ENCODE measurements at places on chromosomes 5 and 9.
A peak's percentile ranks its signal among the peaks of the same experiment; 100 is the strongest.

DNA sequence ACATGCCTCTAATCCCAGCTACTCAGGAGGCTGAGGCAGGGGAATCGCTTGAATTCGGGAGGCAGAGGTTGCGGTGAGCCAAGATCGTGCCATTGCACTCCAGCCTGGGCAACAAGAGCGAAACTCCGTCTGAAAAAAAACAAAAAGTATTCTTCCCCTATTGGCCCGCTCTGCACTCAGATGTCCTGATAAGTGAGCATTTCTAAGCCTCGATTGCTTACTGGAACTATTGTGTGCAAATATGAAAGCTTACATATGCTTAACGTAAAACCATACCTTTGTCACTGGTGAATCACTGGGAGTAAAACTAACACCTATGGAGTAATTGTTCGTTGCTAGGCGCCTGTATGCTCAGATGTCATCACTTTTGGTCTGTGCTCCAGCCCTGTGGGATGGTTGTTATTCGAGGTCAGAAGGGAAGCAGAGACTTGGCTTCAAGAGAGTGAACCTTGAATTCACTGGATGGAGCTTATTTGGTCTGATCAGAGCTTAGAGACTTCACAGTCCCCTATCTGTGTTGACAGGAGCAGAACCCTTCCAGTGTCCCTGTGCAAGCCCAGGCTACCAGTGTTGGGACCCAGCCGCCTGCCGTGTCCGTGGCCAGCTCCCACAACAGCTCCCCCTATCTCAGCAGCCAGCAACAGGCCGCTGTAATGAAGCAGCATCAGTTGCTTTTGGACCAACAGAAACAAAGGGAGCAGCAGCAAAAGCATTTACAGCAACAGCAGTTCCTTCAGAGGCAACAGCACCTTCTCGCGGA lies 25.3 kb upstream of the LTC4S start:
- no peak for DNase-seq

GRCh38 chr9:7979611-7980010 lies 180.0 kb upstream of the DMAC1 start:
- DNase-seq = no peak

DNA sequence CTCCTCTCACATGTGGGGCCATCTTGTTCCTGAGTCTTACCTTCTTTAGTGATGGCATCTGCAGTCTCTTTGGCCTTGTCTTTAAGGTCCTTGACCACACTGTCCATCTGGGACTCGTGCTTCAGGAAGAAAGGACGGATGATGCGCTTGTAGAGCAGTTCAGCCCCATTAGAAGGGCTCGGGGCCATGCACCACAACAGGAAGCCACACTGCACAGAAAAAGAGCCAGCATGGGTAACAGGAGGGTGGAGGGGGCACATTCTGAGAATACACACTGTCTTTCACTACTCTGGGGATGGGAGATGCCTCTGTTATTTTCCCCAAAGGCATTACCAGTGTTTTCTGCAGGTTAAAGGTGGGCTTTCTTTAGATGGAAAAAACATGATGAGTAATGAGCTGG lies 25.9 kb downstream of the SRP19 start:
- DNase-seq = no peak

DNA sequence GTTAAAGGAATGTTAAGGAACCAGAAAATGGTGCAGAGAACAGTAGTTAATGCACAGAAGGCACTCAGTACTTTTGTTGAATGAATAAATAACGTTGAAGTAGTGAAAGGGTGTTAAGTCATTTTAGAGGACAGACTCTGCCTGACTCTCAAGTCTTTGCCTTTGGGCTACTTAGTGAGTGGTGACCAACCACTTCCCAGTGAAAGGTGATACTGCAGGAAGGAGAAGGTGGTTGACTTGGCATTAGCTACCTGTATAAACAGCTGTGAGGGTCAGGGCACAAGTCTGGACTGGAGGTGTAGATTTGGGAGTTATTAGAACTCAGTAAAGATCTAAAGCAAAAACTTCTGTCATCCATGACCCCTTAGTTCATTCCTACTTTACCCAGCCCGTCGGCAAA lies 4.9 kb upstream of the SHB start:
- DNase-seq = no peak

GRCh38 chr5:129425031-129425430 lies 35.1 kb upstream of the ADAMTS19 start:
- no peak for DNase-seq

DNA sequence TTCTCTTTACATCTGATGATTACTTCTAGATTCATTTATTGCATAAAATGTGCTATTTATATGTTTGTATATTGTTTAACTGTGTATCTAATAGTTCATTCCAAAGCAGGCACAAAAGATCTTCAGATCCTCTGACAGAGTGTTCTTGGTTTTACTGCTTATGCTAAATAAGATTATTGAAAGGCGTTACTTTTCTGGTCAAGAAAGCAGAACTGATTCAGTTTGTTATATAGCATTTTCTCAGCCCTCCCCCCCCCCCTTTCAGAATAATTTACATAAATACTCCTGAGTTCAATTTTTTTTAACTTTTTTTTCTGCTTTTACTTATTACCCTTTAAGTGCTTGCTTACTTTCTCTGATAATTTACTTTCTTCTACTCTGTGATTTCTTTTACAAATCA lies 15.4 kb downstream of the CDC42SE2 start:
- DNase-seq = no peak

GRCh38 chr9:137352511-137353222 lies 50.6 kb upstream of the NRARP start:
- DNase-seq = no peak

GRCh38 chr9:69633716-69634115 lies 38.5 kb downstream of the APBA1 start:
- DNase-seq = no peak

- DNase-seq = no peak
Observed at GRCh38 chr5:36885566-36886485, 9.3 kb downstream of the NIPBL start.

DNA sequence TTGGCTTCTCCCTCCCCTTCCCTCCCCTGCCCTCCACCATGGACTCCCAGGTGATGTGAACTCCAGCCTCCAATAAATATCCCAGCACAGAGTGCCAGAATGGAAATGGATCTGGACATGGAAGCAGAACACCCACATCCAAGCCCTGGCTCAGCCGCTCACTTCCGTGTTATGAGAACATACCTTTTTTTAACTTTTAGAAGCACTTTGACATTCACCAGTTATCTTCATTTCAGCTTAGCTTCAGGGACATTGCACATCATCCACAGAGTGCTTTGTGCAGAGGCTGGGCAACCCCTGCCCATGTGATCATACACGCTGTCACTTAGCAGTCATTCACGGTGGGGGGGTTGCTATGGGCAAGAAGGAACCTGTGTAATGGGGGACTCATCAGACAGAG lies 9.1 kb downstream of the AFAP1L1 start:
- DNase-seq = no peak

- peak; percentile 13 for DNase-seq
Observed at GRCh38 chr9:19788152-19788551, 685 bp downstream of the SLC24A2 start.

GRCh38 chr5:7875151-7875550 lies 6.2 kb downstream of the MTRR start:
- DNase-seq = no peak

DNA sequence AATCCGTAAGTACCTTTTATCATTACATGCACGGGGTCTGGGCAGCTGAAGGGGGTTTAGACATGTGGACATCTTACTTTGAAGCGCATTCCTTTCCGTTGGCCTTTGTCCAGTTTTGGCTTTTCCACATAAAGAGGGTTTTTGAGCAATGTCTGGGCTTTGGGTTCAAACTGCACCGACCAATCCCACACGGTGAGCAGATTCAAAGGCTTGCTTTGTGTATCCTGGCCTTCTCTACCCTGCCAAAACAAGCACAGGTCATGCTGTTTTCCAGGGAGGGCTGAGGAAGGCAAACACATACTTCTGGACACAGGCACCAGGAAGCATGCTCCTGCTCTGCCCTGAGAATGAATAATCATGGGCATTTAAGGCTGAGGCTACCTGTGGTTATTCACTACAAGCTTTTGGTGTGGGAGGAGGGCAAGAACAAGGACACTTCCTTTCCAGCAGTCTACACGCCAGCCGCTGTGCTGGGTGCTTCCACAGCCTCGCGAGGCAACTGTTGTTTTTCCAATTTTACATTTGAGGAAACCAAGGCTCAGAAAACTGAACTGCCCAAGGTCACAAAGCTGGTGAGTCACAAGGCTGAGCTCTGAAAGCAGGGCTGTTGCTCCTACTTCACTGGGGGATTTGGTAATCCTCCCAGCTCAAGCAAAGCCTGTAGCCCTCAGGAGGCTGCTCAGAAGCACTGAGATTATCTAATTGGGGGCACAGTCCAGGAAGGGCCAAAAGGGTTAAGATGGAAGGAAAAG lies 59.8 kb upstream of the GOLPH3 start:
- DNase-seq = no peak

- DNase-seq = no peak
Observed at GRCh38 chr5:2634399-2635176, 116.9 kb downstream of the IRX2 start.

DNA sequence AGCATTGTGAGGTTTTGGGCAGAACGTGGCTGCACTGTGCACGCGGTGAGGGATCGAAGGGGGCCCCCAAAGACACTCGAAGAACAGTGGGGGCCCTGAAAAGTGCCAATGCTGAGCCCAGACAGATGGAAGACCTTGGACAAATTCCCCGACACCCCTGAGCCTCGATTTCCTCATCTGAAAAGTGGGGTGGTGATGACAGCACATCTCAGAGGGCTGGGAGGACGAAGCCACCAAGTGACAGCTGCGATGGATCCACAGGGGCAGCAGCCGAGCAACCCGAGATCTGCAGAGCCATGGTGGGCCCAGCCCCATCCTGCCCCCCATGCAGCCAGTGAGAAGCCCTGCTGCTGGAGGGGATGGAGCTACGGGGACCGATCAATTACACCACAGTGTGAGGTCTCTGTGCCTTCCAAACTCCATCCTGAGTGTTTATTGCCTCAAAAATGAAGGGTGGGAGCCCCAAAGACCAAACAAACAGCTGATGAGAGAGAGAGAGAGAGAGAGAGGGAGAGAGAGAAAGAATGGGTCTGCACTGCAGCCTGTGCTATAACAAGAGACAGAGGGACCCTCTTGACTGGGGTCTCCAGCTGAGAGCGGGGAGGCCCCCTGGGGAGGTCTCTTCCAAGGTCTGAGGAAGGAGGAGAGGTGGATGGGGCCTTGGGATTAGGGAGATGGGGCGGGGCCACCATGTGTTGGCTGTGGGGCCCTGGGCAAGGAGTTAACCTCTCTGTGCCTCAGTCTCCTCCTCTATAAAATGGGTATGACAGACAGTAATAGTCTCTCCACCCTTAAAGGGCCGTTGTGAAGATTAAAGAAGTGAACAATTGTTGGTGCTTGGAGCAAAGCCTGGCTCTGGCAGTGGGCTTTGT lies 134.4 kb upstream of the IER5L start:
- DNase-seq = no peak

DNA sequence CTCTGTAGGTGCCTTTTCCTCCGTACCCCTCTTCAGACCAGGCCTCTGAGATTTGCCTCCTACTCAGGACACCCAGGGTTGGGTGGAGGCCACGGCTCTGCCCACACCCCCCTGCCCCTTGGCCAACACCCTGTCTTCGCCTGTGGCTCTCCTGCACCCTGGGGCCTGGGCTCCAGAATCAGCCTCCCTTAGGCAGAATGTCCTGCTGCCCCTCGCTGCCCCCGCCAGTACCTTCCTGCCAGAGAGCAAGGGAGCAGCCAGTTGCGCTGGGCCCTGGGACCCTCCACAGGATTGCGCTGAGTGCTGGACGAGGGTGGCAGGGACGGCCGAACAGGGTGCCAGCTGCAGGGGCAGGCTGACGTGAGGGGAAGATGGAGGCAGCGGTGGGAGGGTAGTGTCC lies 53.5 kb downstream of the COL5A1 start:
- no peak for DNase-seq

GRCh38 chr5:108556441-108557145 lies 174.7 kb upstream of the FBXL17 start:
- DNase-seq = no peak

- DNase-seq = no peak
Observed at GRCh38 chr5:51225789-51226742, 157.2 kb upstream of the ISL1 start.

DNA sequence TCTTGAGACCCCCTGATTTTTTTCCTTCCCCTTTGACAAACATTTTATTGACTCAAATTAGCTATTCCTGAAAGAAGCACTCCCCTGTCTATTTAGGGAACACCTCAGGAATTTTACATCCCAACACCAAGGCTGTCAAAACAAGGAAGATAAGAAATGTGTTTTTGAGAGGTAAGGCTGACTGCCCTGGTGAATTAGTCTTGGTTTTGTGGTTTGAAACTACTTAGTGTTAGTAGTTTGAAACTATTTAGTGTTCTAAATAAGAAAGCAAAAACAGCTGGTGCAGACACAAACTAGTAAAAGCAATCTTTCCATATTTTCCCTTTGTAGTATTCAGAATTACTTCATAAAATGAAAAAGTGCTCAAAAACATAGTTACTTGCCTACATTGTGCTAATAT lies 120.7 kb downstream of the PCSK1 start:
- DNase-seq = no peak

- no peak for DNase-seq
Observed at GRCh38 chr5:136275601-136276000, 82.6 kb upstream of the SMIM32 start.

DNA sequence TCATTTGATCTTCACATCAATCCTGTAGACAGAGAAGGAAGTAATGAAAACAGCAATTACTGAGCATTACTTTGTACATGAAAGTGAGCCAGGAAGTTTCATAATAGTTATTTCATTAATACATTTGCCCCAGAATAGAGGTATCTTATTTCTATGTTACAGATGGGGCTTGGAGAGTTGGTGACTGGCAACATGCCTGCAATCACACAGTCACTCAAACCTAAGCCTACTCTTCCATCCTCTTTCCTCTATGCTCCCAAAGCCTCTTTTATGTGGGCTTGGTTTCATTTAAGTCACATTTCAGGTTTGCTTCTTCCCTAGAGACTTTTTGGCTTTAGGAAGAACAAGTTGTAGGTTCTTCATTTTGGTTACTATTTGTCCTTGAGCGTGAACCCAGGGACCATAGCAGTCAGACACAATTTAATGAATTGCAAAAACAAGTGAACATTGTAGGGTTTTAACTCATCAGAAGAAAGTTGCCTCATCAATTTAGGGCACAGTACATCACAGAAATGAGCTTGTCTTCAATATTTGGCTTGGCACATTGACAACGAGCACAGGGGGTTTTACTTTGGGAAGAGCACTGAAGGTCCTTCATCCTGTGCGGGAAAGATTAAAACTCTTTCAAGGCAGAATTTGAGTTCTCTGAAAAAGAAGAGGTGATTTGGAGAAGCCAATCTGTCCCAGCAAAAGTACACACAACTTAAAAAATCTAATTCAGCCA lies 381.1 kb downstream of the TMEM38B start:
- no peak for DNase-seq

- no peak for DNase-seq
Observed at GRCh38 chr5:44245935-44246334, 143.3 kb downstream of the FGF10 start.

GRCh38 chr5:65923339-65923738 lies 3.0 kb upstream of the ERBIN start:
- no peak for DNase-seq

- no peak for DNase-seq
Observed at GRCh38 chr9:81981883-81982282, 6.7 kb upstream of the SPATA31D1 start.

- no peak for DNase-seq
Observed at GRCh38 chr9:7861086-7861485, 61.5 kb upstream of the DMAC1 start.
